Stimulated activated CD4-positive, alpha-beta T cell treated with anti-CD3 and anti-CD28 coated beads, TNF-alpha, amount 100 ng/mL, for 4 hours (primary cell): ENCODE measurements at places on chromosomes 4 and X.

DNA sequence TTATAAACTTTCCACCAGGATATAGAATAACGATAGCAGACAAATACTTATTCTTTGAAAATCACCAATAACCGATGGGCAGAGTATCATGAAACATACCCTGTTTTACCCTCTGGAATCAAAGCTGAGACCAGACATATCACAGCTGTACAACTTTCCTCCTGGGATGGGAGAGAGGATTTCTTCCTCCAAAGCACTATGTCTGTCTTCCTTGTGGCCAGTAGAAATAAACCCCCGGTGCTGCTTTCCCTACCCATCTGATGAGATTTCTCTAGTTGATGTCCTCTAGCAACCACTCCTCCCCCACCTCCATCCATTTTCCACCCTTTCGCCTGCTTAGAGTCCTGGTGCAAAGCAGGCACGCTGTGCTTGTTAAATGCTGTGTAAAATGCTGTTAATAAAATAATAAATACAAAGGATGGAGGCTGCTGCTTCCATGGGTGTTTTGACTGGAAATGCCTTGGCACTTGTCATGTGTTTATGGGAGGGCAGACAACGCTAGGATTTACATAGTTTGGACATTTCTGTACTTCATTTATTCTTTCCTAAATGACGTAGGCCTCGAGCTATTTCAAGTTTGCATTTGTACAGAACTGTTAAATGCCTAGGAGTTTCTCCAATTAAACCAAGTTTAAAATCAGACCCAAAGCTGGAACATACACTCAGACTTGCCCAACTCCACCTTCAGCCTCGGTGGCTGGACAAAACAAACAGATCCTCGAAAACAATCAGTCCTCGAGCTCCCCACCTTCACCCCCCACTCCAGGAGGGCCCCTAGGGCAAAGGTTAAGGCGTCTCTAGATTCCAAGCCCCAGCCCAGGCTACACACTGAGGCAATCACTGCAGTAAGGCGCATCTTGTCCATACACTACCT, 10.1 kb downstream of the BCOR start:
- no peak for DNase-seq

GRCh38 chrX:150514462-150514861, 54.0 kb upstream of the MTM1 start:
- DNase-seq: no peak

DNA sequence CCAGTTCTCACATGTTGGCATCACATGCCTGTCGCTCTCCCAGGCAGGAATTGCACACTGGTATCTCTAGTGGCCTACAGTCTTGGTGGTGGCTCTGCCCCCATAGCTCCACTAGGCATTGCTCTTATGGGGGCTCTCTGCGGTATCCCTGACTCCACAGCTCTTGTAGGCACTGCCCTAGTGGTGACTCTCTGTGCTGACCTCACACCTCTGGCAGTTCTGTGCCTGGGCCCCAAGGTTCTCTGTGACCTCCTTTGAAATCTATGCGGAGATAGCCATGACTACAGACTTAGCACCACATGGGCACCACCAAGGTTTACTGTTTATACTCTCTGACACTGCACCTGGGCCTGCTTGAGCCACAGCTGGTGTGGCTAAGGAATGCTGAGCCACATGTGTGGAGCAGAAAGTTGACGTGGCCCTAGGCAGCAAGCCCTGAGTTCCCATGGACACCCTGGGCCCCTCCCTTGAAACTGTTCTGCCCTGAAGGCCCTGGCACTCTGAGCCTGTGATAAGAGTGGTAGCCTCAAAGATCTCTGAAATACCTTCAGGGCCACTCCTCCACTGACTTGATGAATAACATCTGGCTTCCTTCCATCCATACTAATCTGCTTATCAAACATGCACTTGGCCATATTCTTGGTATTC, 8.0 kb downstream of the SLC9B1 start:
- no peak for DNase-seq

DNA sequence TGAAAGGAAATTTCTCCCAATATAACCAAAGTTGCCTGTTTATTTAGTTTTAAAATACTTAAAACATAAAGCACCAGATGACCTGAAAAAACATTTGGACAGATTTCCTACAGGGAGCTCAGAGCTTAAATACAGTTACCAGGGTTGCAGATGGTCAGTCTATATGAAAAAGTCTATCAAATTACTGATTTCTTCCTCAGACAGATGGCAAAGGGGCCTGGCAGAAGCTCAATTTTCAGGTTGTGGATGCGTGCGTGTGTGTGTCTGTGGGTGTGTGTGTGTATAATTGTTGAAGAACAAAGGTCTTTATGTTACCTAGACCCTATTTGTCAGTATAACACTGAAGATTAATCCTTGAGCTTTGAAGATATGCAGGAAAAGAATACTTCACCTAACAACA, 169.4 kb downstream of the MAD2L1 start:
- DNase-seq: no peak

- peak; percentile 18 for DNase-seq
Observed at GRCh38 chr4:88818631-88819470, 121.2 kb upstream of the NAP1L5 start.

- DNase-seq: no peak
Observed at GRCh38 chr4:74920704-74921103, 12.2 kb upstream of the PARM1 start.

- DNase-seq: no peak
Observed at GRCh38 chr4:99447513-99447912, 12.4 kb upstream of the ADH7 start.

- no peak for DNase-seq
Observed at GRCh38 chr4:126812076-126812475, 820.7 kb upstream of the INTU start.

DNA sequence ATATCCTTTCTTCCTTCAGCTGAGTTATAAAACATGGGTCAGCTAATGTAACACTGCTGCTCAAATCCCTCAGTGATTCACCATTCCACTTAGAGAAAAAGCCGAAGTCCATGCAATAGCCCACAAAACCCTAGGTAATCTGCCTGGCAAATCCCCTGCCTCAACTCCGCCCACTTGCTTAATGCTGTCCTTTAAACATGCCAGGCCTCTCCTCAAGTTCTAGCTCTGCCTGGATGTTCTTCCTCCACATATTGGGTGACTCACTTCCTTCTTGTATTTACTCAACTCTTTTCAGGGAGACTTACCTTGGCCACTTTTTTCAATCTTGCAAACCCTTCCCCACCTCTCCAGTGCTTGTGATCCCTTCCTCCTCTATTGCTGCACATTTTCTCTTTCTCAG, 89.8 kb downstream of the EMCN start:
- no peak for DNase-seq

DNA sequence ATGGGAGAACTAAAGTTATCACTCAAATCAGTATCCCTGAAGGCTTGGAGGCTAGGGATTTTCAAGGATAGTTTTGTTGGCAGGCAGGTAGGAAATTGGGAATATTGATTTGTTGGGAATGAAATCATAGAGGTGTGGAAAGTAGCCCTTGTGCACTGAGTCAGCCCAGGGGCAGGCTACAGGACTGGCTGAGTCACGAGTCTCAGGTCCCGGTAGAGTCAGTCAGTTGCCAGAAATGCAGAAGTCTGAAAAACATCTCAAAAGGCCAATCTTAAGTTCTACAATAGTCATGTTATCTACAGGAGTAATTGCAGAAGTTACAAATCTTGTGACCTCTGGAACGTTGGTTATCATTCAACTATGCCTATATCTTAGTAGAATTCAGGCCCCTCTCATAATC, 153.1 kb downstream of the GC start:
- DNase-seq: no peak

DNA sequence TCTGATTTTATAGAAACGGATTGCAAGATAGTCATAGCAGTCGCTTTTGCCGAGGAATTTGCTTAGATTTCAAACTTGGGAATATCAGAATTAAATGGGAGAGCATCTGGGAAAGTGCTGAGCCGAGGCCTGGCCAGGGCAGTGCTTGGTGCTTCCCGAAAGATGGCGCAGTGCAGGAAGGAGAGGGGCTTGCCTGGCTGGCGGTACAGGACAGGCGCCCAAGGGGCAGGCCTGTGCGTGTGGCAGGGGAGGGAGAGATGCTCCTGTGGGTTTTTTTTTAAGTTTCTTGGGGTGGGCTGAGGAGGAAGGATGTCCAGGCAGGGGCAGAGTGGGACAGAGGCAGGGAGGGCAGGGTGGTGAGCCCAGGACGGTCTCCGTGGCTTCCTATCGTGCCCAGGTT, 241.1 kb downstream of the AFAP1 start:
- no peak for DNase-seq

DNA sequence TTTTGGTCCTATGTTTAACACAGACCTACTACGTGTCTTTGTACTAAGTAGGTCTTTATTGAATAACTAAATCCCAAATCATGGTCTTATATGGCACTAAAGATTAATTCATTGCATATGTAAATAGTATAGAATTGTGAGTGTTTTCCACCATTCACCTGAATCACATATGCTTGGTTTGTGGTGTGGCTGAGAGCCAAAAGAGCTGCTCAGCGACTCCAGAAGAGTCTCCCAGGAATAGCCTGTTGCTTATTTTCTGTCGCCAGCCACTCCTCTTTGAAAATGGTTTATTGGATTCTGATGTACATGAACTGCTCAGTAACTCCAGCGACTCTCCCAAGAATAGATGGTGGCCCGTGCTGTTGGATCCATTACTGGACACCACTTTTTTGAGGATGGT, 184.5 kb downstream of the CLCN4 start:
- no peak for DNase-seq

DNA sequence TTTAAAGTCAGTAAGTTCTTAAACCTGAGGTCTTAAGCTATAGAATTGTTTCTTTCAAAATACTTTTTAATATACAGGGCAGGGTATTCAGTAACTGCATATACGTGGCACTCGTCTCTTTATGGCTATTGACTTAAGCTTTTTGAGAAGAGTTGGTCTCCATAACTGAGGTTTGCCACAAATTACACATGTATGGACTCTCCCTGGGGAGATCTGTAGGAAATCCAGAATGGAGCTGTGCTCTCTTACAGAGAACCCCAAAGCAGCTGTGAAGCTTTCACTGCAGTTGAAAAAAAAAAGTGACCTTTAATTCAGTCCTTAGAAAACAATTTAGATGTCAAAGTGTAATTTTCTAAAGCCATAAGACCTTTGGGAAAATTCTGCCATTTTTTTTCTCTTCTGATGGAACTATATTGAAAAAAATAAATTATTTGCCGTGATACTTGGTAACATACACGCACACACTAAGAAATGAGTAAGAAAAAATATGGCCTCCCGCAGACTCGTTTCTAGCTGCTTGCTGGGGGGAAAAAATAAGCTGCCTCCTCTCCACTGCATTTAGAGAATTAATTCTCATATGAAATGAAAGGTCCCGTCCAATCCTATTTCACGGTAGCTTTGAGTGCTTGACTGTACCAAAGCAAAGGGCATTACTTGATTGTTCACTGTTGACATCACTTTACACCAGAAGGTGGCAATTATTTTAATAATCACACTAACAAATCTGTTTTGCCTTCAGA, 159.4 kb upstream of the TENM3 start:
- DNase-seq: no peak

GRCh38 chr4:98639523-98639922, 18.9 kb downstream of the TSPAN5 start:
- DNase-seq: no peak

GRCh38 chrX:31371956-31372355, 300.1 kb upstream of the FTHL17 start:
- no peak for DNase-seq

- peak; percentile 53 for DNase-seq
Observed at GRCh38 chr4:56757821-56758411, 63.6 kb downstream of the SPINK2 start.

- DNase-seq: no peak
Observed at GRCh38 chr4:72744103-72744725, 175.2 kb upstream of the ADAMTS3 start.

GRCh38 chr4:119930546-119930945, 136.1 kb downstream of the MAD2L1 start:
- DNase-seq: no peak

DNA sequence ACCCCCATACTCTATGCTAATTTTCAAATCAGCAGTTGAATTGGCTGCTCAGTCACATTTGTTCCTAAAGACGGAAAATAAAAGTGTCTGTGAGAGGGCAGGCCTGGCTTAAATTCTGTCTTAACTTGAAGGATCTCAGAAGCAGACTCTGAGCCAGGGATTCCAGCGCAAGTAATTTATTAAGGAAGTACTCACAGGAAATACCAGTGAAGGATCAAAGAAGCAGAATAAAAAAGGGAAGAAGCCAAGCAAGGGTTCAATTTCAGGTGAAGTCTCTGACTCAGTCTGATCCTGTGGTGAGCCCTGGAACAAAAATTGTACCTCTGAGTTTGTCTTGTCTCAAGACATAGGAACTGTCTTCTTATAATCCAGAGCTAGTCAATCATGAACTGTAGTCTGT, 52.2 kb downstream of the IL1RAPL1 start:
- no peak for DNase-seq

GRCh38 chrX:103782640-103783039, 6.0 kb downstream of the PLP1 start:
- DNase-seq: no peak

- no peak for DNase-seq
Observed at GRCh38 chr4:59650861-59651260, 1549.3 kb upstream of the ADGRL3 start.

DNA sequence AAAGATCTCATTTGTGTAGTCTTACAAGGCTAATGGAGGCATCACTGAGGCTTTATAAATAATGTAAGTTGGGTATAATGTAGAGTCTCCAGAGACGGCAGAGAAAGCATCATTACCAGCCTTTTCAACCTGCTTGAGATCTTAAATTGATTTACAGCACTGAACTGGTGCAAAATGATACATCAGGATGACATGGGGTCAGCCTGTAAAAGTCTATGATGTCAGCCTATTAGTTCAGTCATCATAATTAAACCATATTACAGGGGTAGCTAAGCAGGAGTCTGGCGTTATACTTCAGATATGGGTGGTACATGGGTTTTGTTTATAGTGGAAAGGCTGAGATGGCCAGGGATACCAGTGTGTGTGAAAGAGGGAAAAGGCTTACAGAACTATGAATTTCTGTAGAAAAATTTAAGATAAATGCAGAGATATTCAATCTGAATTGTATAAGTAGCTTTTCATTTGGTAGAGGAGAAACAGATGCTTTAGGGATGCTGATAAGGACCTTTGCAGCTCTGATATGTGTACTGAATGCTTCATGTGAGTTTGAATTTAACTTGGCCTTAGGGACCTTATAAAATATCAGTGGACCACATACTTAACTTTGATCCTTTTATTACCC, 2.7 kb downstream of the SMAD1 start:
- DNase-seq: no peak

- DNase-seq: no peak
Observed at GRCh38 chr4:27873596-27873995, 1013.0 kb downstream of the STIM2 start.

DNA sequence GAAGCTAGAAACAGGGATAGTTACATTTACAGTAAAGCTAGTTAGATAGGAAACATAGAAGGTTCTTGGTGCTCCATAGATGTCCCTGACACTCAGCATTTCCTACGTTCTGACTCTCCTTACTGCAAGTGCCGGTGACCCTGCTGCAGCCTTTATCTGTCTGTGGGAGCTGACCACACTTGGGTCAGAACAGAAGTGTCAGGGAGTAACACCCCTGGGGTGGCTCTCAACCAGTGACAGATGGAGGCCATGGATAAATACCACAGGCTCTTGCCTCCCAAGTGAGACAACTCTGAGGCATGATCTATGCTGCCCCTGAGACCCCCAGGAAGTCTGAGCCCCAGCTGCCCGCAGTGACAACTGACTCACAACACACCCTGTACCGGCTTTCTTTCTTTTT, 69.8 kb downstream of the ANXA3 start:
- no peak for DNase-seq

- DNase-seq: no peak
Observed at GRCh38 chr4:138804711-138805110, 210.9 kb upstream of the NOCT start.

GRCh38 chr4:180059216-180059881, 2183.9 kb upstream of the TENM3 start:
- no peak for DNase-seq
